ENCODE measurements at places on chromosomes 3 and 15. TPM values are rescaled to one million over a fixed set of nuclear protein-coding genes. Genes with fewer than 3 reads are reported as not detected.
A peak's percentile ranks its signal among the peaks of the same experiment; 100 is the strongest.

The SH3GL3 gene
- 7.2 TPM for polyA plus RNA-seq

The GORASP1 gene
- 43.5 TPM for polyA plus RNA-seq

DNA sequence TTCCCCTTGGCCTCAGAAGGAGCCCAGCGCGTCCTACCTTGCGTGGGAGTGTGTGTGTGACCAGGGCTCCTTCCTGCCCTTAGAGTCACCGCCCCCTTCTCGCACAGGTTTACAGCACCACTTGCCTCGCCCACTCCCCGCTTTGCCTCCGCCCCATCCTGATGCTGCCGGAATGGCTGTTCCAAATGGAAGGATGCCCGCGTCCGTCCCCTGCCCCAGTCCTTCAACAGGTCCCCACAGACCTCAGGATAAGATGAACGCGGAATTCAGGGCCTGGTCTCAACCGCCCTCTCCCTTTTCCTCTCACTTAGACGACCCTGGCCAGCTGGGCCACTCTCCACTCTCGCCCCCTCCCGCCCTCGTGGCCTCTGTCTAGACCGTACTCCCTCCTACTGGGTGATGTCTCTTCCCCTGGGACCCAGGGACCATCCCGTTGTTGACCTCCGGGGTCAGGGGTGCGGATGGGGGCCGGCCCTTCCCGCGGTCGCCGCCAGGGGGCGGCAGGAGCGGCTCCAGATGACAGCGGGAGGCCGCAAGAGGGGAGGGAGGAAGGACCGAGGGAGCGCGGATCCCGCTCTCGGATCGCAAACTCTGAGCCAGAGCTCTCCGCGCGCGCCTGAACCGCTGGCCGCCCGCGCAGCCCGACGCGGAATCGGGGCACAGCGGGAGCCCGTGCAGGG lies at the start of gene THSD4:
TSS of gene THSD4 (plus strand) at position 585 of the 680 bp plus-strand sequence.
- DNase-seq: peak; percentile 82

DNA sequence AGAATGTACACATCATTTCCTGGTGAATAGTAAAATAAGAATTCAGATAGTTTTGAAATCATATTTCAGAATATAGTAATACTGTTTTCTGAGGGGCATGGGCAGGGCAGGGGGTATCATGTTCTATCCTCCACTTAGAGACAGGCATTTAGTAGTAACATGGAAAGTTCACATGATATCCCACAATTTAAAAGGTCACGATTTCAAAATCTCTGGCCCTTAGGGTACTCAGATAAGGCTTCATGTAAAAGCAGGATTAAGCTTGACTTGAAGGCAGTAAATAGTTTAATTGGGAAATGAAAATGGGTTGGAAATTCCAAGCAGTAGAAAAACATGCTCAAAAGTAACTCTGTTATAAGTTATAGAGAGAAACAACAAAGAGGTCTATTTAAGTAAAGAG lies 353.2 kb upstream of the AGTR1 start:
- no peak for DNase-seq

DNA sequence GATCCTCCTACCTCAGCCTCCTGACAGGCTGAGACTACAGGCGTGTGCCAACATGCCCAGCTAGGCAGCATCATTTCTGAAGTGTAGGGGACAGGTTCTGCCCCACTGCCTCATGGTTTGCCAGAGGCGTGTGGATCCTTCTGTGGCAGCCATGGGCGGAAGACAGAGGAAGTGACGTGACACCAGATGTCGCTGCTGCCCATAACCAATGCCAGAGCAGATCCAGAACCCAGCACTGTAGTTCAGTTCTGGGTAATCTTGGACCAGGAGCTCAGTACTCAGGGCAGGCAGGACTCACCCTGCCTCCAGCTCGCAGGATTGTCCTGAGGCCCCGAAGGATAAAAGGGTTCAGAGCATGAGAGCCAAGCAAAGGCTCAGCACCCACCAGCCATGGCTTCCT lies 8.2 kb downstream of the RBPMS2 start:
- no peak for DNase-seq

DNA sequence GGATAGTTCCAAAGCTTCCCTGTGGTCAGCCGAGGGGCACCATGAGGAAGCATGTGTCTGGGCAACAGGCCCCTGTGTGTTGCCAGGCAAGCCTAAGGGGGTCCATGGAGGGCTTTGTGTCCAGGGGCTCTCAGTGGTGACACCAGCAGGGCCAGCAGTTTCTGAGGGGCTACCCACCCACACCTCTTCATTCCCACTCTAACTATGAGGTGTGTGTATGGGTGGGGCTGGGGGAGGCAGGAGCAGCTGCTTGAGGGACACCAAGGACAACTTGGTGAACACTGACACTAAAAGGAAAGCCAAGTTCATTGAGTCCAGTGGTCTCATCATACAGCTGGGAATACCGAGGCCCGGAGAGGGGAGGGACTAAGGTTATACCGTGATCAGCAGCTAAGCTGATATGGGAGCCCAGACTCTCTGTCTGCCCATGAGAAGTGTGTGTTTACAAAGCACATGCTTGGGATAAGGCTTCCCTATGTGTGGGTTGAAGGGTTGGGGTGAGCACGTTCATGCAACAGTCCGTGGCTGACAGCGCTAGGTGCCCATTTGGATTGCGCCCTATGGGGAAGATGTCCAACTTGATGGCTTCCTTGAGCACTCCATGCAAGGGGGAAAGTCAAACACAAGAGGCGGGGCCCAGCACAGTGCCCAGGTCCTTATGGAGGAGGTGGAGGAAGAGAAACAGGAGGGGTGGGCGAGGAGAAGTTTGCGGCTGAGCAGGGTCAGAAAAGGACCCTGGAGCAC lies 34.8 kb upstream of the CHRNB4 start:
- no peak for DNase-seq

- DNase-seq: peak; percentile 68
Observed at GRCh38 chr15:92715758-92716157, 60.2 kb upstream of the FAM174B start.
